ENCODE measurements at places on chromosomes 11 and 22.
A peak's percentile ranks its signal among the peaks of the same experiment; 100 is the strongest.

DNA sequence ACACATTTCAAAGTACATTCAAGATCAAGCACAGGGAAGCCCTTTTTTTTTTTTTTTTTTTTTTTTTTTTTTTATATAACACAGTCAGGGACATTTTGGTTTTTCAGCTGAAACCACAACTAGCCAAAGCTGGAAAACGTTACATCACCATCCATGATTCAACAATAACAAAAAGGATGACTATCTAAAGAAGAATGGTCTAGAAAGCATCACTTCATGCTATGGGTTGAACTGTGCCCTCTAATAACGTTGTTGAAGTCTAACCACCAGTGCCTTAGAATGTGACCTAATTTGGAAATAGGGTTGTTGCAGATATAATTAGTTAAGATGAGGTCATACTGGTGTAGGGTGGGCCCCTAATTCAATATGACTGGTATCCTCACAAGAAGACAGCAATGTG lies 46.6 kb downstream of the MTMR2 start:
- DNase-seq: peak; percentile 100

DNA sequence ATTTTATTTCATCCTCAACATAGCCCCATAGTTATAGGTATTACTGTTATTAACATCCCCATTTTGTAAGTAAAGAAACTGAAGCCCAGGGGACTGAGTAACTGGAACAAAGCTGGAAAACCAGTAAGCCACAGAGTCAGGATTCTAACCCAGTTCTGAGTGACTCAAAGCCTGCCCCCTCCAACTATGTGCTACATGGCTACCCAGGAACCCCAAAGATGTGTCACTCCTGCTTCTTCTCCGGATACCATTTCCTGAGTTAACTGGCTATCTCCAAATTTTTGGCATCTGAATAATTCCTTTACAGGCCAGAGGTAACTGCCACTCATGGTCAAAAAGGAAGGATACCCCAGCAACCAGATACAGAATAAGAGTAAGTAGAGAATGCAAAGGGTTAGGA lies 43.6 kb downstream of the TENM4 start:
- peak; percentile 61 for DNase-seq

DNA sequence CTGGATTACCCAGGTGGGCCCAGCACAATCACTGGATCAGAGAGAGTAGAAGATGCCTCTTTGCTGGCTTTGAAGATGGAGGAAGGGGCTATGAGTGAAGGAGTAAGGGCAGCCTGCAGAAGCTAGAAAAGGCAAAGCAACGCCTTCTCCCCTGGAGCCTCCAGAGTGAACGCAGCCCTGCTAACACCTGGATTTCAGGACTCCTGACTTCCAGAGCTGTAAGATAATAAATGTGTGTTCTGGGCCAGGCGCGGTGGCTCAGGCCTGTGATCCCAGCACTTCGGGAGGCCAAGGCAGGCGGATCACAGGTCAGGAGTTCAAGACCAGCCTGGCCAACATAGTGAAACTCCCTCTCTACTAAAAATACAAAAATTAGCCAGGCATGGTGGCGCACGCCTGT lies 102.4 kb downstream of the MORC2 start:
- DNase-seq: no peak

DNA sequence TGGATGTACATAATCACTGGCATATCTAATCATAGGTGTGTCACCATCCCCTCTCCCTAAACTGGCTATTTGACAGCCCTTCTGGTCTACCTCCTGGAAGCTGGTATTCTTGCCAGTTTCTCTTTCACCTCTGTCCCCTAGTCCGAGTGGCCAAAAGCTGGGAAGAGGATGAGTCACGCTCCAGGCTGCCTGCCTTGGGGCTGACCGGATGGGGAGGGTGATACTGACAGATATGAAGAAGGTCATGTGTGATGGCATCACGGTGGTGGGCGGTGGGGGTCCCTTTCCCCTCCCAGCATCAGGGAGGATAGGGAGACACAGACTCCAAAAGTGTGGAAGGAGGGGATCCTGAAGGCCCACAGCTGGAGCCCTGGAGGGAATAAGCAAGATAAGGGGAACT lies 4.8 kb downstream of the OAF start:
- DNase-seq: peak; percentile 74

DNA sequence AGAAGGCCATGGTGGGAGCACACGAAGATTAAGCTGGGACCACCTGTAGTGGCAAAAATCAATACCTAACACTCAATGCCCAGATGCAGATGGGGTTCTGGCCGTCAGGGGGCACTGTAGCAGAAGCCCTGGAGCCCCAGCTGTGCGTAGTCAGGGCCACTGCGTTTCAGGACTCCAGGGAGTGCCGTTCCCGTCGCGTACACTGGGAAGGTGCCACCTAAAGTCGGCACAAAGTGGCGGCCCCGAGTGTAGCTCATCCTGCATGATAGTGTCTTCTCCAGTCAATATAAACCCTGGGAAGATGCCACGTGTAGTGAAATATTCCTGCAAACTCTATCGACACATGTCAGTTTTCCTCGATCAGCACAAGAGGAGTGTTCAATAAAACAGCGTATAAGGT lies 123.8 kb upstream of the NTM start:
- DNase-seq: no peak

DNA sequence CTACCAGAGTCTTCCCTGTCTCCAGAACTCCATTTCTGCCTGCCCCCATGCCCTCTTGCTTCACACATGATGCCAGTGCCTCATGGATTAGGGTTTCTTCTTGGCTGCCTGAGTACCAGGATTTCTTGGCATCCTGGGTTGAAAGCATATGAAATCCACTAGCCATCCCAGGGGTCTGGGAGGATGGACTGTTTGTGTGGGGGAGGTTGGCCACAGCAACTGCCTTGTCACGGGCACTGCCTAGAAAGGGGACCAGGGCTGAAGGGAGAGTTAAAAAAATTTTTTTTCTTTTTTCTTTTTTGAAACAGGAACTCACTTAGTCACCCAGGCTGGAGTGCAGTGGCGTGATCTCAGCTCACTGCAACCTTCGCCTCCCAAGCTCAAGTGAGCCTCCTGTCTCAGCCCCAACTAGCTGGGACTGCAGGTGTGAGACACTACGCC lies 4.2 kb downstream of the USP35 start:
- no peak for DNase-seq

DNA sequence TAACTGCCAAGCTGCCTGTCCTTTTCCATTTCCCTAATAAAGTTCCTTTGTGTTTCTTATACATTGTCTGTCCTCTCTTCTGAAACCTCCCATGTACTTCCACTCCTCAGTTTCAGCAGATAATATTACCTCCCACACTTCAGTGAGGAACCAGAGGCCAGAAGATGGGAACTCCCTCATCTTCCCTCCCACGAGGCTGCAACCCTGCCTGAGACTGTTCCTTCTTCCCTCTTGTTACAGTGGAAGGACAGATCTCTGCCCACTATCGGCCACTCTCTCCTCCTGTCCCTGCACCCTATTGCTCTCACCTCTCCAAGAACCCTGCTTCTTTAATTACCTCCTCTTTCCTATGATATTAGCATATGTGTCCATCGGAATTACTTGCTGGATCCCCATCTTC lies 38.1 kb upstream of the SWAP70 start:
- no peak for DNase-seq

DNA sequence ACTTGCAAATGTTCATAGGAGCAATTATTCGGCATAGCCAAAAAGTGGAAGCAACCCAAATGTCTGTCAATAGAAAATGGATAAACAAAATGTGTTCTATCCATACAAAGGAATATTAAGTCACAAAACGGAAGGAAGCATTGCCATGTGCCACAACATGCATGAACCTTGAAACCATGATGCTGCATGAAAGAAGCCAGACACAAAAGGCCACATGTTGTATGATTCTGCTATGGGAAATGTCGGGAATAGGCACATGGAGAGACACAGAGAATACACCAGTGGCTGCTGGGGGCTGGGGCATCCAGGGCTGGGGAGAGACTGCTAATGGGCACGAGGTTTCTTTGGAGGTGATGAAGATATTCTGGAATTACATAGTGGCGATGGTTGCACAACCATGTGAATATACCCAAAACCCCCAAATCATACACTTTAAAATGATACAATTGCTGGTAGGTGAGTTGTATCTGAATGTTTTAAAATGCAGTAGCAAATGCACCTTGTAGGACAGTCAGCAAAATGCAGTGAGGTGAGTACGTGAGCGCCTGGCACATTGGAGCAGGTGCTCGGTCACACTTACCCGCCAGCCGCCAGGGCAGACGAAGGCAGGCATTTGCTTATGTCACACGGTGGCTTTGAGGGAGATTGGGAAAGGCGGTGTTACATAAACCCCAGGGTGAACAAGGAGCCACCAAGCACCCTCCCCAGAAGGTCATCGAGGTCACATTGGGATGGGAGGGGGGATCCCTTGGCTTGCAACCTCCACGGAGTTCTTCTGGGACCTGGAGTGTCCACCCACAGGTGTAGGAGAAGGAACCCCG lies 6.3 kb upstream of the OSM start:
- no peak for DNase-seq

DNA sequence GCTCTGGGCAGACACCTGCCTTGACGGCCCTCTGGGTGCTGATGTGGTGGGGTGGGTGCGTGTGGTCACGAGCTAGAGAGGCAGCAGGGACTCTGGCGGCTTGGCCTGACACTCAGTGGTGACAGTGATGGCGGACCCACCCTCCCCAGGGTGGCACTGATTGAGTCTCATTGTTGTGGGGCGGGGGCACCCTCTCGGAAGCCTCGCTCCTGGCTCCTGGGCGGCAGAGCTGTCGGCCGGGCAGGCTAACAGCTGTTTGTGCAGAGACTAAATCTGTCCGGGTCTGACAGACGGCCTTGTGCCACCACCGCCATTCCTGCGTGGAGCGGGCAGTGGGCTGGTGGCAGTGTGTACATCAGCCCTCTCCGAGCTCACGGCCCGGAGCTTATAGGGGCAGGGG lies 15.6 kb downstream of the FLRT1 start:
- no peak for DNase-seq

DNA sequence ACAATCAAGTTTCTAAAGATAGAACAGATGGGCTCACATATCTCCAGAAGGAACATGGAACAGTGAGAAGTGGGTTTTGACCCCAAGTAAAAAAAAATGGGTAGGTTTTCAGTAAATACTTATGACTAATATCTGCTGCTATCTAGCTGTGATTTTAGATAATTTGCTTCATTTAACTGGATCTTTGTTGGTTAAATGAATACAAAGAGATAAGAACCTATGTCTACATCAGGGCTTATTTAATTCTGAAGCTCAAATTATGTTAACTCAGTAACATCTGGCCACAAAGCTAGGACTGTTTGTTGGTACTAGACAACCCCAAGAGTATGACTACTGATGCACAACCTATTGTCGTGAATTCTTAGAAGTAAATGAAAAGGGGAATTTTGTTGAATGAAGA lies 144.4 kb upstream of the SESN3 start:
- no peak for DNase-seq

- DNase-seq: peak; percentile 64
These were observed 105.5 kb downstream of the MICAL3 start for GRCh38 chr22:17918840-17919239.

Measured in IMR-90 (cell line).